ENCODE measurements at places on chromosomes 5 and 9. TPM values are rescaled to one million over a fixed set of nuclear protein-coding genes. Genes with fewer than 3 reads are reported as not detected.
A peak's percentile ranks its signal among the peaks of the same experiment; 100 is the strongest.

SETD9 gene
- total RNA-seq = 9.1 TPM

MAMDC2 gene
- total RNA-seq = 35.1 TPM

OCLN gene
- 121 TPM for total RNA-seq

PCDHGA4 gene
- 3.1 TPM for total RNA-seq

CDH10 gene
- 0.35 TPM for total RNA-seq

CDH12 gene
- total RNA-seq = 0.38 TPM

PTGES2 gene
- total RNA-seq = 30.6 TPM

GRCh38 chr5:168893283-168893682 lies 314.1 kb upstream of the PANK3 start:
- no peaks in the 10 kb centered on the region for H3K4me1 ChIP-seq
- no peaks in the 10 kb centered on the region for H3K36me3 ChIP-seq
- H3K27ac ChIP-seq = no peak overlapping the region
- H3K27me3 ChIP-seq = no peaks in the 10 kb centered on the region
- no peak overlapping the region for H3K4me3 ChIP-seq
- no peak for DNase-seq

GRCh38 chr5:146699664-146700418 lies 178.7 kb downstream of the PPP2R2B start:
- H3K27ac ChIP-seq = no peak overlapping the region
- no peak for DNase-seq
- H3K36me3 ChIP-seq = no peaks in the 10 kb centered on the region
- H3K4me1 ChIP-seq = no peaks in the 10 kb centered on the region
- no peaks in the 10 kb centered on the region for H3K27me3 ChIP-seq

GRCh38 chr9:33437205-33437604 lies 10.2 kb downstream of the AQP3 start:
- H3K36me3 ChIP-seq = peaks cover 15% of the 10 kb centered on the region
- H3K27me3 ChIP-seq = no peaks in the 10 kb centered on the region
- no peak for DNase-seq

DNA sequence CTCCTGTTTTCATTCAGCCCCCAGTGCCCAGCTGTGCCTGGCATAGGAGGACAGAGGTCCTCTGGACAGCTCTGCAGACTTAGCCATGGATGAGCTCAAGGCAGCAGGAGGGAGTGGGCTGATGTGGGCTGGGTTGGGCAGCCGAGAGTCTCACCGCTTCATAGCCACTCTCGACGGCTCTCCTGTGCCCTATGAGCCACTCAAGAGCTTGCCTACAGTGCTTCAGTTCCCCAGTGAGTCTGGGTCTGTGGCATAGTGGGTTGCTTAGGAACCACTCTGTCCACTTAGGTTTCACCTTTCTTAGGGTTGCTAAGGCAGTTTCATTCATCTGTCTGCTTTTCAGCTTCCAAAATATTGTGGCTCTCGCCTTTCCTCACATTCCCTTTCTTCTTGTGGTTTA lies 296.8 kb downstream of the ICE1 start:
- DNase-seq = peak; percentile 46
- no peaks in the 10 kb centered on the region for H3K4me1 ChIP-seq
- no peak overlapping the region for H3K27ac ChIP-seq
- H3K27me3 ChIP-seq = no peaks in the 10 kb centered on the region

DNA sequence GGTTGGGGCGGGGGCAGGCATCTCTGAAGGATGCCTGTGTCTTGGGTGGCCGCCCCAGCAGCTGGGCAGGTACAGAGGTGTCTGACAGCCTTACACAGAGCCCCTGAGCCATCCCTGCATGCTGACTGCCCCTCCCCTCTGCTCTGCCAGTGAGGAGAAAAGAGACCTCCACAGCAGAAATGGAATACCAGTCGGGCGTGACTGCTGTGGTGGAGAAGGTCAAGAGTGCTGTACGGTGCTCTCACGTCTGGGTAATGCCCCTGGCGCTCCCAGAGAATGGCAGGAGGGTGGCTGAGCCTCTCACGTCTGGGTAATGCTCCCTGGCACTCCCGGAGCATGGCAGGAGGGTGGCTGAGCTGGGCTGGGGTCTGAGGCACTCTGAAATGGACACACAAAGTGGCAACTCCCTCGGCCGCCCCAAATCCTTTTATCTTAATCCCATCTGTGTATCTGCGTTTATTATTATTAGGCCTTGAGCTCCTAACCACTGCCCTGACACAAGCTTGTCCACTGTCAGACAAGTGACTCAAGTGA lies 2.5 kb upstream of the RABL6 start:
- H3K27me3 ChIP-seq = peaks cover 20% of the 10 kb centered on the region
- peaks cover 46% of the 10 kb centered on the region for H3K4me1 ChIP-seq
- no peak for DNase-seq
- H3K4me3 ChIP-seq = no peak overlapping the region
- no peak overlapping the region for H3K27ac ChIP-seq

- peaks cover 17% of the 10 kb centered on the region for H3K4me1 ChIP-seq
- H3K4me3 ChIP-seq = no peak overlapping the region
- H3K27me3 ChIP-seq = no peaks in the 10 kb centered on the region
- H3K27ac ChIP-seq = peak overlapping the region; percentile 18
- H3K36me3 ChIP-seq = peaks cover 13% of the 10 kb centered on the region
Observed at GRCh38 chr9:136354592-136355085, 8.9 kb downstream of the DNLZ start.

GRCh38 chr9:137237759-137238726 lies 3.0 kb upstream of the TUBB4B start:
- H3K4me1 ChIP-seq = peaks cover 50% of the 10 kb centered on the region
- peaks cover 15% of the 10 kb centered on the region for H3K27me3 ChIP-seq
- H3K27ac ChIP-seq = peak overlapping the region; percentile 24
- DNase-seq = no peak
- H3K4me3 ChIP-seq = no peak overlapping the region

DNA sequence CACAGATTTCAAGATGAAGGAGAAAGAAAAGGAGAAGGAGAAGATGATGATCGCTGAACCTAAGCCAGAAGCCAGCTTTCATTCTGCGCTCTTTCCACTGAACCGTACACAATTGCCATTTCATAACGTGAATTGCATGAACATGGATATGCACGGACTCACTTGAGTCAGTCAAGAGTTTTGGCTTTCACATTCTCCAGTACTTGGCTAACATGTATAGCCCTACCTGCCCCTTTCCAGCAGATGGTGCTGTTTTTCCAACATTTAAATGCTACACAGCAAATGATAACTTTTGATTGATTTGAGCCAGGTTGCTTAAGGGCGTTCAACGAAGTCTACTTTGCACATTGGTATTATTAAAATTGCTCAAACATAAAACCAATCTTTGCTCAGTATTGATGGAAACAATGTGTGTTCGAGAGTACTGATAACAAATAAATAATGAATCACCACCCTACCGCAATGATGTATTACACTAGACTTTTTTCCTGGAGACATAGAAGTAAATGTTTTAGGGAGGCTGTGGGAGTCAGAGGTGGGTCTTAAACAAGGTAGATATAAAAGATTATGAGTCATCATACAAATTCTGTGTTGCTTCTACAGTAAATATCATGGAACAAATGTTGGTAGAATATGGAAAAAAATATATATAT lies 196.4 kb downstream of the TRPM3 start:
- no peaks in the 10 kb centered on the region for H3K36me3 ChIP-seq
- H3K4me1 ChIP-seq = no peaks in the 10 kb centered on the region
- no peak for DNase-seq
- no peak overlapping the region for H3K27ac ChIP-seq

DNA sequence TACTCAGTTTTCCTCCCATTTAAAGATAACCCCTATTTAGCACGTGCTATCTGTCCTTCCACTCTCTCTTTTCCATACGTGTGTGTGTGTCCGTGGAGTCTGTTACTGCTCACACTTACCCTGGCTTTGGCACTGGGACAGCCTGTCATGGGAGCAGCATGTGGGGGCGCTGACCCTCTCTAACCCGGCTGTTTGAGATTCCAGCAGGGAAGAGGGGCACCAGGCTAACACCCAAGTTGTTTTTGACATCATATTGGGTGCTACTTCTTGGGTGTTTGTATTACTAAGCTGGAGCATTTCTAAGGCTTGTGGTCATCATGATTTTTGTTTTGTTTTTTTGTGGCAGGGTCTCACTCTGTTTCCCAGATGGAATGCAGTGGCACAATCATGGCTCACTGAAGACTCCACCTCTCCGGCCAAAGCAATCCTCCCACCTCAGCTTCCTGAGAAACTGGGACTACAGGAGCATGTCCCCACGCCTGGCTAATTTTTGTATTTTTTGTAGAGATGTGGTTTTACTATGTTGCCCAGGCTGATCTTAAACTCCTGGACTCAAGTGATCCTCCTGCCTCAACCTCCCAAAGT lies 56.9 kb upstream of the SIMC1 start:
- no peak for DNase-seq
- no peaks in the 10 kb centered on the region for H3K4me1 ChIP-seq
- H3K27ac ChIP-seq = no peak overlapping the region

DNA sequence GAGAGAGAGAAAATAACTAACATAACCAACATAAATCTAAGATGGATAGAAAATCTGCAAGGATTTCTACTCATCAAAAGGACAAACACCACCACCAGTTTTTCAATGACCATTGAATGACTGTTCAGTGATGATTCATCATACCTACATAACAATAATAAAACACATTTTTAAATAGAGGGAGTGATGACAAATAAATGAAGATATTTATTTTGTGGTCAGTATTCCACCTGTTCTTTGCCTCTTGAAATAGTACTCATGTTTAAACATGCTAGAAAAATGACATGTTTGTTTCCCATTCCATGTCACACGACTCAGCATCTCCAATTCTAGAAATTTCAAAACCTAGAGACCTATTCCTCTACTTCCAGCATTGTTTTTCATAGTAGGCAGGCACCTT lies 34.6 kb upstream of the ADAMTS16 start:
- no peak overlapping the region for H3K27ac ChIP-seq
- peaks cover 4% of the 10 kb centered on the region for H3K27me3 ChIP-seq
- H3K4me3 ChIP-seq = no peak overlapping the region
- no peaks in the 10 kb centered on the region for H3K4me1 ChIP-seq
- H3K36me3 ChIP-seq = no peaks in the 10 kb centered on the region

DNA sequence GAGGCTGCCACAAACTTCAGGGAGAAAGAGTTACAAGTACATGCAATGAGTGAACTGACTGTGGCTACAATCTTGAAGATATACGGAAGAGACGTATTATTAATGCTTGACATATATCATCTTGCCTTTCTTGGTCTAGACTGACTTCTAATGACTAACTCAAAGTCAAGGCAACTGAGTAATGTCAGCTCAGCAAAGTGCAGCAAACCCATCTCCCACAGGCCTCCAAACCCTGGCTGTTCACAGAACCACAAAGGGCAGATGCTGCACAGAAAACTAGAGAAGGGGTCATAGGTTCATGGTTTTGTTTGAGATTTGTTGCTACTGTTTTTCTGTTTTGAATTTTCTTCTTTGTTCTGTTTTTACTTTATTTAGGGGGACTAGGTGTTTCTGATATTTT lies 21.0 kb downstream of the IL7R start:
- no peak overlapping the region for H3K4me3 ChIP-seq
- H3K36me3 ChIP-seq = peaks cover 8% of the 10 kb centered on the region
- DNase-seq = no peak
- no peaks in the 10 kb centered on the region for H3K4me1 ChIP-seq
- H3K27ac ChIP-seq = no peak overlapping the region
- H3K27me3 ChIP-seq = no peaks in the 10 kb centered on the region

DNA sequence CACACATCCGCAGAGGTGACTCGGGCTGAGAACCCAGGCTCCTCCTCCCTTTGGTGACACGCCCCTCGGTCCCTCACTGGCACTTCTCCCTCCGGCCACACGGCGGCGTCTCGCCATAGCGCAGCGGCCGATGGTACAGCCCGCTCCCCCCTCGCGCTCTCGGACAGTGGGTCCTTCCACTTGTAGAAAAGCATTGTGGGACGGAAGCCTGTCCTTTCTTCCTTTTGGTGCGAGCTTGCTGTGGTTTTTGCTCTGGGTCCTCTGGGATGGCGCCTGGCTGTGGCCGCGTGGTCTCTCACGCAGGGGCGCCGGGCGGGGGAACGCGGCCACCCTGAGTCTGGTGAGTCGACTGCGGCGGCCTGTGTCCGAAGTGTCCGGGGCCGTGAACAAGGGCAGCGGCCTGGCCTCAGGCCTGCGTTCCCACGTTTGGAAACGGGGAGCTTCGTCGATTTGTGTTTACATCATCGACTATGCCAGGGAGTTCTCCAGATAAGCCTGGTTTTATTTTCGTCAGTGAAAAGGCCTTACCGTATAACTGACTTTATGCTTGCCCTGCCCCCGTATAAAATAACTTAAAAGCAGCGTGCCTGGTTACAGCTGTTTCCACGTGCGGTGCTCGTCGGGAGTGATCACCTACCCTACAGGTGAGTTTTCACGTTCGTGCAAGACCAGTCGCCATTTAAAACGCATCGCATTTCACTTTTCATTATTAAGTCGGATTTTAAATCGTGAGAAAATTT lies 258.3 kb downstream of the EPB41L4A start:
- H3K36me3 ChIP-seq = peaks cover 37% of the 10 kb centered on the region
- H3K4me1 ChIP-seq = peaks cover 25% of the 10 kb centered on the region
- DNase-seq = peak; percentile 93
- no peaks in the 10 kb centered on the region for H3K27me3 ChIP-seq

GRCh38 chr9:93357649-93358048 lies 93.8 kb upstream of the FAM120A start:
- H3K27me3 ChIP-seq = no peaks in the 10 kb centered on the region
- no peaks in the 10 kb centered on the region for H3K4me1 ChIP-seq
- H3K36me3 ChIP-seq = no peaks in the 10 kb centered on the region
- DNase-seq = no peak

DNA sequence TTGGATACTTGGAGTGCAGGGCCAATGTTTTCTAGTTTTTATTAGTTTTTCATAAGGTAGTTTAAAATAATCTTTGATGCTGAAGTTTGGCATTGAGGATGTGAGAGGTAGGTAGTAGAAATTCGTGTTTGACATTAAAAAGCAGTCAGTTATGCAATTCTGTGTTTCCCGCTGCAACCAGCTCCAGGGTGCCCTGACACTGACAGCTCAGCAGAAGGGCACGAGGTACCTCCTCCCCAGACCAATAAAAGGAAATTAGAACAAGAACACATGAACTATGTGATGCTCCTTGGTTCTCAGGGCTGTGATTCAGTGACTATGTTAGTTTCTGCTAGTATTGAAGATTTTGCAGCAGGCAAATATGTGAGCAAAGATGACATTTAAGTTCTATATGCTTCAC lies 40.2 kb downstream of the NSUN2 start:
- no peak for DNase-seq
- no peaks in the 10 kb centered on the region for H3K27me3 ChIP-seq
- H3K4me3 ChIP-seq = no peak overlapping the region
- no peak overlapping the region for H3K27ac ChIP-seq
- H3K4me1 ChIP-seq = no peaks in the 10 kb centered on the region

GRCh38 chr9:85727500-85727899 lies 14.3 kb downstream of the AGTPBP1 start:
- peaks cover 11% of the 10 kb centered on the region for H3K4me1 ChIP-seq
- no peak overlapping the region for H3K4me3 ChIP-seq
- no peak overlapping the region for H3K27ac ChIP-seq
- DNase-seq = no peak
- no peaks in the 10 kb centered on the region for H3K36me3 ChIP-seq
- H3K27me3 ChIP-seq = no peaks in the 10 kb centered on the region

GRCh38 chr5:135890867-135891266 lies 4.8 kb downstream of the IL9 start:
- peaks cover 9% of the 10 kb centered on the region for H3K27me3 ChIP-seq
- no peak overlapping the region for H3K4me3 ChIP-seq
- peaks cover 18% of the 10 kb centered on the region for H3K4me1 ChIP-seq
- no peak overlapping the region for H3K27ac ChIP-seq
